ENCODE measurements at places on chromosomes 16 and 17. TPM values are rescaled to one million over a fixed set of nuclear protein-coding genes. Genes with fewer than 3 reads are reported as not detected.

The CTRB2 gene
- total RNA-seq, result not detected

The SPATA22 gene
- total RNA-seq, result not detected

The KRTAP2-4 gene
- total RNA-seq, result not detected

The SALL1 gene
- total RNA-seq, result not detected

The POLR2A gene
- total RNA-seq, result 192 TPM

The AANAT gene
- total RNA-seq, result 0.32 TPM

The EVI2A gene
- total RNA-seq, result 34.1 TPM

The NPTX1 gene
- total RNA-seq, result 29.5 TPM
